ENCODE measurements at places on chromosomes 2 and 18.

DNA sequence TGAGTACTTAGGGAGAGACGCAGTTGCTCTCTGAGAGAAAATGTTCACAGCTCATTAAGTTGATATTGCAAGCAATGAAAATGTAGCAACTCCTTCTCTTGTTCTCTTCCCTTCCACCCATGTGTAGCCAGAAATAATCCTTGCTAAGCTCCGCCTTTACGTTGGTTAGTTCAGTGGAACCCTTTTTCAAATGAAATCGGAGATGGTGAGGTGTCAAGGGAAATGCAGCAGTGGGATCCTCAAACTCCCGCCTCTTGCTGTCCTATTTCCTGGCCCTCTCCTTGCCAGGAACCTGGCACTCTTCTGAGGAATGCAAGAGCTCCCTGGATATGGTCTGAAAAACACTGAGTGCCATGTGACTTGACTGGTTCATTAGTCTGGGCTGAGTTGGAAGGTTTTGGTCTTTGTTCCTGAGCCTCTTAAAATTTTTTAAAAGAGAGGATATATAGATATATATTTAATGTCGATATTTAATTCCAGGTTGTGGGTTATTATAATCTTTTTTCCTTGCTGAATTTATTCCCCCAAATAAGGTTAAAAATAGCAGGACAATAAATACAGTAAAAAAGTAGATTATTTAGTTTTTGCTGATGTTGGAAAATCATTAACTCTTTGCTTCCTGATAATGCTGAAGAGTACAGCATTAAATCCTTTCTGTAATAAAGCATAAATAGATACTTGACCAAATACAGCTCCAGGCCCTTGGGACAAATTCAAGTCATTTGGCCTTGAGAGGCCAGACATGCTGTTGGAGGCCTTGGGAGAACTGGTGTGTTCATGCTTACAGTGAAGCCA is 116.2 kb downstream of the EML6 start:
- DNase-seq = no peak

- no peak for DNase-seq
Measured at GRCh38 chr2:16241166-16242160, 301.1 kb downstream of the MYCN start.

GRCh38 chr18:21489919-21490495 is 110.5 kb downstream of the ESCO1 start:
- no peak for DNase-seq

DNA sequence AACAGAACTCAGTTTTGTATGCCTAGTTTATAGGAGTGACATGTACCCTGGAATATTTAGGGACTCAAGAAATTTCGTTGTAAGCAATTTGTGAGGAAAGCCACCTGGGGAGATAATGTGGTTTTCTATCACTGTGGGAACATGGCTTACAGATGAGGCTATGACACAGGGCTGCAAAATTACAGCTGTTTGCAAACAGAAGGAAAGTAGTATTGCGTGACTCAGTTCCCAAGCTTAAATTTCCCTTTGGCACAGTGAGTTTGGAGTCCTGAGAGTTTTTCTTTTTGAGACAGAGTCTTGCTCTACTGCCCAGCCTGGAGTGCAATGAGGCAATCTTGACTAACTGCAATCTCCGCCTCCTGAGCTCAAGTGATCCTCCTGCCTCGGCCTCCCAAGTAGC is 149.8 kb downstream of the MYO5B start:
- no peak for DNase-seq

DNA sequence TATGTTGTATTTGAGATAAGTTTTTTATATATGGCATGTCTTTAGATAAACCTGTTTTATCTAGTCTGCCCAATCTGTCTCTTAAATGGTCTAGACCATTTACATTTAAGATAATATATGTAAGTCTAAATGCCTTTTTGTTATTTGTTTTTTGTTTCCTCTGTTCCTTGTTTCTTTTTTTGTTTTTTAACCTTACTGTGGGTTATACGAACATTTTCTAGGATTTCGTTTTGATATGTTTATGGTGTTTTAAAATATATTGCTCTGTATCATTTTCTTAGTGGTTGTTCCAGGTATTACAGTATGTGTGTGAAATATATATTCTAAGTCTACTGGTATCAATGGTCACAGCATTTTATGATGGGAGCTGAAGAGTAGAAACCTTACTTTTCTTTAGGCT is 13.3 kb downstream of the BCL2L11 start:
- no peak for DNase-seq

DNA sequence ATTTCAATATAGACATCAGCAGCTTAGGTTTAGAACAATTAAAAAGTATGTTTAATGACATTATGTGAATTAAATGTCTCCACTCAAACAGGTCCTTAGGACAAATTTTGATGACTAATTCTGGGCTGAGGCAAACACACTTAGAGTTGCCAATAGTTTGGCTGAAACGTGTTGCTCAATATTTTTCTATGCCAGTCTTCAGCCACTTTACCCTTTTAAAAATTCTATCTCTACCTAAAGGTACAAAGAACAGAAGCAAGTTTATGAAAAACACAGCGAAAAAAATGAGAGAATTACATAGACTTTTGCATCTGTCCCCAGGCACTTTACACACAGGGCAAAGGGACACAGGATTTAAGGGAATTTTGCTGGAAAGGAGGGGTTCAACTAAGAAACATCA is 4.5 kb downstream of the IDH1 start:
- DNase-seq = no peak

- DNase-seq = no peak
Measured at GRCh38 chr18:52738946-52739345, 398.9 kb downstream of the DCC start.

DNA sequence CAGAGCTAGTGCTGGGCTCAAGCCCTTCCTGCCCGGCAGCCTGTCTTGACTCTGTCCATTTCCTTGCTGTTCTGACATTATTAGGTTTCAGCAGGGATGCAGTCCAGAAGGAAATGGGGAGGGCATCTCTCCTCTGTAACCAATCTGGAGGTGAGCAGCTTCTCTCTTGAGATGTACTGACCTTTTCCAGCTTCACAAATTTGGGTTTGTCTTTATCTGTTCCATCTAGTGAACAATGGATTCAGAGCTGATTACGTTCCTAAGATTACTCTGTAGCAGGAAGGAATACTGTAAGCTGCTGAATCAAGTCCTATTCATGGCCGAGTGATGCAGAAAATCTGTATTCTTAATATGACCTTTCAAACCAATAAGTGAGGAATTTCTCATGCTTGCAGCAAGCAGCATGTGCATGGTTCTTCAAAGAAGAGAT is 11.0 kb downstream of the PLA2R1 start:
- DNase-seq = no peak

DNA sequence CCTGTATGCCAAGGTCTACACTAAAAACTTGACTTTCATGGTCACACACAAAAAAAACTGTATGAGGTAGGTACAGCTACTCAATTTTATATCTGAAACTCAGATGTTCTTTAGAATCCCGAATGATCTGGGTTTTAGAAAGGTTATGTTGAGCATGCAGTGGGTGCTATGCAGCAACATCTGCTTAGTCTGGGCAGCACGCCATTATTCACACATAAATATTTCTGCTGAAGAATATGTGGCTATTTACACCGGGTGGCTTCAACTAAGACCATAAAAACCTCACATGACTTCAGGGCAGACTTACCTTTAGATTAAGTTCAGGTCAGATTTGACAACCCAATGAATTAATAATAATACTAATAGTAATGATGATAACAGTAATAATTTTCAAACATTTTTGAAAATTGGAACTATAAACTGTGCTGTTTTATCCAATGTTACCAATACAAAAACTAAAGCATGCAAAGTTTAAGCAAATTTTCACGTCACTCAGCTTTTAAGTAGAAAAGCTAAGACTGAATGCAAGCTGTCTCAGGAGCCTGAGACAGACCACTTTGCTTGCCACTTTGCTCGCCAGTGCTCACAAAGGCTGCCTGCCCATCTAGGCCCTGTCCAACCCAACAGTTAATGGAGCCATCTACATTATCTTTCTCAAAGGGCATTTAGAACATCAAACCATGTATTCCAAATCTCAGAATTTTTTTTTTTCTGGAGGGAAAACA is 292.0 kb downstream of the CNTNAP5 start:
- no peak for DNase-seq

DNA sequence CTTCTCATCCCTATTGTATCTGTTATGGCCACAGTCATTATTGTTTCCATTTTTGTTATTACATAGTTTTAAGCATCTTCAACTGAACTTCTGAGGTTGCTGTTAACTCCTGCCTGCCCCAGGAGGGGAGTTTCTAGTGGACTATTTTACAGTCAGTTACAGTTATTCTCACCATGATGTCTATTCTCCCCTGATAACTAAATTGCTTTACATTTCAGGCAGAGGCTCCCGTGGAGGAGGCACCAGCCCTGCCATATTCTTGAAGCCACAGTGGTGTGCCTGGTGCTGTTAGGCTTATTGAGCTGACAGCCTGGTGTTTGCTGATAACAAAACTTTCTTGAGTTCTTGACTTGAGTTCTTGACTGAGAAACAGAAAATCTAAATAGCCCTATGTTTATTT is 256.4 kb downstream of the TFCP2L1 start:
- no peak for DNase-seq

DNA sequence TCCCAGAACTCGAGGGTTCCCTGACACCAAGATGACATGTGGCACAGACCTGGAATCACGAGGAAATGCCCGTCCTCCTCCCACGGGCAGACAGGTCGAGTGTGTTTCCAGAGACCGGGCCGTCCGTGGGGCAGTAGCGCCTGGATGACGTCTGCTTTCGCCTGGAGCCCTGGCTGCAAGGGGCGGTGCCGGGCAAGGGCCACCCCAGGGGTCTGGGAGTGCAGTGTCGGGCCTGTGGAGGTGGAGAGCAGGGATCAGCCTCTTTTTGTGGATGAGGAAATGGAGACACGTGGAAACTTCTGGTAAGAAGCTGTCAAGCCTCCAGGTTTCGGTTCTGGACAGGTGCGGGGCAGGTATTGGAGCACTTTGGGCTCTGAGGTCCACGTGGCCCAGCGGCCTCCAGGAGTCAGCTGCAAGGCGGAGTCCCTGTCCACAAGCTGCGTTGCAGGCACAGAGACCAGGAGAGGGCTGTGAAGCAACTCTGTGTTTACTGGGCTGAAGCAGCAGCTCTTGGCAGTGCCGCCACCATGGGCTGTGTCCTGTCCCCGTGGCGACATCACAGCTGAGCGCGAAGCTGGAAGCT is 25.6 kb downstream of the NFATC1 start:
- DNase-seq = no peak

- peak; percentile 51 for DNase-seq
Measured at GRCh38 chr2:147045113-147045512, 799.7 kb upstream of the ACVR2A start.

GRCh38 chr18:58955738-58956137 is 91.1 kb downstream of the ZNF532 start:
- DNase-seq = no peak

DNA sequence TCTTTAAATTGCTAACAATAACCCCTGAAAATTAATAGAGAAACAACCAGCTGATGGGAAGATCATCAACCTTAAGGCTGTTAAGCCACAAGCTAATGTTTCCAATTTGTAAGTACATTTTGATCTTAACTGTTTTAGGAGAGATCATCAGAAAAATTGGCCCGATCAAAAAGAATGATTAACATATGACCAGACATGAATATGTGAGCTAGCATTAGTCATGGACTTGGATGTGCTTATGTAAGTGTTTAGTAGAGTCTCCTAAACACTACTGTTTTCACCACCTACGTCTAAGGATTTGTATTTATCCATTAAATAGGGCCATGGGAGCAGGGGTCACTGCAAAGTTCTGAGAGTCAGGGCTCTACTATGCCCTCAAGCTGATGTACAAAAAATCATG is 4.3 kb downstream of the LMAN1 start:
- DNase-seq = no peak

GRCh38 chr2:18398833-18399232 is 161.6 kb downstream of the RDH14 start:
- no peak for DNase-seq

GRCh38 chr2:168166902-168167510 is 80.4 kb downstream of the STK39 start:
- no peak for DNase-seq

All from suppressor macrophage (primary cell).